ENCODE measurements at places on chromosomes 3 and 15.

GRCh38 chr15:72231066-72231832 is at the start of gene PKM:
Gene PKM (minus strand): TSS chr15:72231190. CDS start chr15:72219097, 12,093 bp downstream.
- peak; percentile 75 for DNase-seq

GRCh38 chr15:39890621-39891020 is 29.4 kb downstream of the GPR176 start:
- DNase-seq: no peak

DNA sequence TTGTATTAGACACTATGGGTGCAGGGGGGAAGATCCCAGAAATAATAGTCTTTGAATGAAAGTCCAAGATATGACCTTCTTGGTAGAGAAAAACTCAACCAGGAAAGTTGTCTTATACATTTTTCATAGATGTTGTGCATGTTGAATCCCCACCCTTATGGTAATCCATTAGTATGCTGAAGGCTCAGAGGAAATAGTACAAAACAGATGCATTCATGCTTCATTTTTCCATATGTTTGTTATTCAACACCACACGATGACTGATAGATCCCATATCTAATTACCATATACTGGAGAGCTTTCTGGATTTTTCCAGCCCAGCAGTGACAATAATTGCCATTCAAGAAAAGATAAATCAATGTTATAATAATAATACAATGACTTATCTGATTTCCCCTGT is 487.4 kb downstream of the FGF12 start:
- DNase-seq: no peak

DNA sequence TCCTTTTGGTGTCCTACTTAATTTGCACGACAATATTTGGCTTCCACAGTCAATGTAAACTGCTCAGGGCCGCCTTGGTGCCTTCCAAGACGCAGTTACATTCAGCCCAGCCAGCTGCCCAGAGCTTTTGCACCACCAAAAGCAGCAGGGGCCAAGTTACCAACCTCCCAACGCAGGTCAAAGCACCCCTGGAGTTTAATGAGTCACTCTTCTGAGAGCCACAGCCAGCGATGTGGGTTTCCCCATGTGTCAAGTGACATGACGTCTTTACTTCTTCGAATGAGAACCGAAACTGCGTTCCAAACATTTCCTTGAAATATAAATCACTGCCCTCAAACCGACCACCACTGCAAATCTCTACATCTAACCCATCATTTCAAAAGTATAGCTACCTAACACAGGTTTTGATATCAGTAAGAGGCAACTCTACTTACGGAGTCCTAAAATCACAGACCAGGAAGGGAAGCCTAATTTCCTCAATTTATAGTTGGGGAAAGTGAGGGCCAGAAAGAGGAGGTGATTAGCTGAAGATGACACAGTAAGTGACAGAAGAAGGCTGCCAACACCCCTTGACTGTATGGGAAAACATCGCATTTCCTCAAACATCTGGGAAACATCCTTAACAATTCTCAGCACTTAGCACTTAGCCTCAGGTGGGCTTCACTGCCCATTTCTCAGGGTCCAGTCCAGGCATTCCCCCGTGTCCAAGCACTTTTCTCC is 24.5 kb downstream of the MB21D2 start:
- peak; percentile 30 for DNase-seq

- DNase-seq: no peak
These were observed 31.7 kb downstream of the ADPGK start for GRCh38 chr15:72751751-72752455.

DNA sequence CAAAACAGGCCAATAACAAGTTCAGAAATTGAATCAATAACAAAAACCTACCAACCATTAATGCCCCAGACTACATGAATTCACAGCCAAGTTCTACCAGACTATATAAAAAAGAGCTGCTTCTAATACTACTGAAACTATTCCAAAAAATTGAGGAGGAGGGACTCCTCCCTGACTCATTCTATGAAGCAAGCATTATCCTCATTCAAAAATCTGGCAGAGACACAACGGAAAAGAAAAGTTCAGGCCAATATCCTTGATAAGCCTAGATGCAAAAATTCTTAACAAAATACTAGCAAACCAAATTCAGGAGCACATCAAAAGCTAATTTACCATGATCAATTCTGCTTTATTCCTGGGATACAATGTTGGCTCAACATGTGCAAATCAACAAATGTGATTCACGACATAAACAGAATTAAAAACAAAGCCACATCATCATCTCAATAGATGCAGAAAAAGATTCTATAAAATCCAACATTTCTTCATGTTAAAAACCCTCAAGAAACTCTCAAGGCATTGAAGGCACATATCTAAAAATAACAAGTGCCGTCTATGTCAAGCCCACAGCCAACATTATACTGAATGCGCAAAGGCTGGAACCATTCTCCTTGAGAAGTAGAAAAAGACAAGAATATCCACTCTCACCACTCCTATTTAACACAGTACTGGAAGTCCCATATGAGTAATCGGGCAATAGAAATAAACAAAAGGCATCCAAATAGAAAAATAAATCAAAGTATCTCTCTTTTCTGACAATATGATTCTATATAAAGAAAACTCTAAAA is 573.6 kb upstream of the GRM7 start:
- no peak for DNase-seq

- DNase-seq: no peak
These were observed 136.9 kb downstream of the FRMD5 start for GRCh38 chr15:44058126-44058525.

GRCh38 chr3:18527691-18528090 is 102.6 kb upstream of the SATB1 start:
- no peak for DNase-seq

DNA sequence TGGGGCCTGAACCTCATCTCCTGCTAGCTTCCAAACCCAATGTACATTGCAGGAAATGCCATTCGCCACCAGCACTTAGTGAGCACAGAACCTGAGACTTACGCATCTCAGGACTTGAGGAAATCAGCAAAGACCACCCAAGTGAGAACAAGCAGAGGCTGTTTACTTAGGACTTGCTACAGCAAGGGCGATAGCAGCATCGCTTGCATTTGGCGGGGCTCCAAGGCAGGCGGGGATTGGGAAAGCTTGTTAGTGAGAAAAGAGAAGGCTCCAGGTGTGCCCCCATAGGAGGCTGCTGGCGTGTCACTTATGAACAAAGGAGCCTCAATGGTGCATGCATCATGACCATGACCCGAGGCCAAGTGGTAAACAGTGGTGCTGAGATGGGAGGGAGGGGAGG is 19.7 kb downstream of the SLC6A20 start:
- DNase-seq: no peak

GRCh38 chr3:134228035-134228434 is 22.6 kb downstream of the RYK start:
- no peak for DNase-seq

DNA sequence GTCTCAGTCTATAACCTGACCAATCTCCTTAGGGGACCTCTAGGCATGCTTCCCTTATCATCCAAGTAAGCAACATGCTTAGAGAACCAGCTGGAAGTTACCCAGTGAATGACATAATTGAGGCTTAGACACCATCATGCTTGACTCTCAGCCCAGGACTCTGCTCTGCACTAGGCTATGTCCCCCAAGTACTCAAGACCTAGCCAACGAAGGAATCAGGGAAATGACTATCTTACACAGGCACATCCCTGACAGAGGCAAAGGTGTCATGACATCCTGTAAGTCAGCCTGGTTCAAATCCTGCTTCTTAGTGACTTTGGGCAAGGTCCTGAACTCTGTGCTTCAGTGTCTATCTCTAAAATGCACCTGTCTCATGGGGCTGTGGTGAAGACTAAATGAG is 24.6 kb upstream of the CELF6 start:
- no peak for DNase-seq

DNA sequence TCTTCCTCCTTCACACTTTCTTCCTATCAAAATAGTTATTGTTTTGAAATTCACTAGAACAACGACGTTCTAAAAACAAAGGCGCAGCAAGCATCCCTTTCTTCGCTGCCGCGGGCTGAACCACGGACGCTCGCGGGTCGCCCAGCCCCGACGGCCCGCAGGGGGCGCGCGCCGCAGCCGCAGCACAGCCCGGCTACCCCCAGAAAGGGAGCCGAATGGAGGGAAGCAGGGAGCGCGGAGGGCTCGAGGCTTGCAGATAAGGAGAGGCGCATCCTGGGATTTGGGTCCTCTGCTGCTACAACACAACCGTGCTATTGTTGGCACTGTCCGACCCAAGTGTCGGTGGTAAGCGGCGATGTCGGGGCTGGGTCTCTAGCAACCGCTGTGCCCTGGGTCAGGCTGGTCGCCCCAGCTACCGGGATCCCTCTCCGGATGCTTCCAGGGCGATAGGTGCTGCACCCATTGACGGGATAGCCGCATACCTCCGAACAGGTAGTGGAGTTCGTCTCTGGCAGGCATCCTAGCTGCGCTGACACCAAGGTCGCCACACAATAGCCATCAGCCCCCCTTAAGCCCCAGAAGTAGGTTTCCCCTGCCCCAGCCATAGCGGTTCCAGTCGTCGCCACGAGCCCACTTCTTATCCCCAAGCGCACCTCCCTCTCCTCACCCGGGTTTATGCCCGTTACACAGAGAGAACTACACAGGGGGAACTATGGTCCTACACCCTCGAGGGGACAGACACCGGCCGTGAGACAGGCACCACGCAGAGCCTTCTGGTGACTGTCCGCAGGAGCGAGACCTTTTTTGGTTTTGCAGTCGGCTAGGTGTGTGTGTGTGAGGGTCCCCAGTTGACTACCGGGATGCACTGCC is 6.0 kb downstream of the ONECUT1 start:
- no peak for DNase-seq

- DNase-seq: no peak
These were observed 273.5 kb upstream of the SEMA6D start for GRCh38 chr15:47443839-47444238.
